ENCODE measurements at places on chromosomes 1 and 21.

DNA sequence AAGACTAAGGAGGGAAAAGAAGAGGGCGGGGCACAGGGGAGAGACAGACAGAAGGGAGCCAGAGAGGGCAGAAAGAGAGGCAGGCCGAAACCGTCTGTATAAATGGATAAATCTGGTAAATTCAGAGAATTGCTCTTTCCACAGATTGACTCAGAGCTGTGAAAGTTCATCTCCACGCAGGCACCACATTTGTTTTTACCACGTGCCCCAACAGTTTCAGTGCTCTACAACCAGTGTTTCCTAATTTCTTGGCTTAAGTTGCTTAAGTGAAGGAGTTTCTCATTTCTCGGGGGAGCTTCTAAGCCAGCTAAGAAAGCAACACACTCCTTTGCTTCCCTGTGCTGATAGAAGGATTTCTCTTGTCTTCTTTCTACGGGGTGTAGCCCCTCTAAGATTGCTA lies 87.1 kb downstream of the ENAH start:
- no peak for DNase-seq

DNA sequence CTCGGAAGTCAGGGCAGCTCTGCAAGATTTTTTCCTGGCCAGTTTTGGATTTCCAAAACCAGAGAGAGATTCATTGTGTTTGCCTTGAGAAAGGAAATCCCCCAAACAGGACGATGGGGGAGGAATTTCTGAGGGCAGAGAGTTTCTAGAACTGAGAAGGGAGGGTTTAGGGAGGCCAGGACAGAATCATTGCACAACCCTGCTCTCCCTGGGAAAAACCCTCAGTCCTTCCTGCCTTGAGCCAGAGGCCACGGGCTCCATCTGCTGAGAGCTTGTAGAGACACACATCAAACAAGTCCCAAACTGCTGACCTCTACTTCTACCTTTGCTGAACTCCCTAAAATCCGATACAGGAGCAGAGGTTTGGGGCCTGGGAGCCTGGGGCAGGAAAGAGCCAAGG lies 99.7 kb downstream of the NMNAT2 start:
- DNase-seq, result peak; percentile 79

DNA sequence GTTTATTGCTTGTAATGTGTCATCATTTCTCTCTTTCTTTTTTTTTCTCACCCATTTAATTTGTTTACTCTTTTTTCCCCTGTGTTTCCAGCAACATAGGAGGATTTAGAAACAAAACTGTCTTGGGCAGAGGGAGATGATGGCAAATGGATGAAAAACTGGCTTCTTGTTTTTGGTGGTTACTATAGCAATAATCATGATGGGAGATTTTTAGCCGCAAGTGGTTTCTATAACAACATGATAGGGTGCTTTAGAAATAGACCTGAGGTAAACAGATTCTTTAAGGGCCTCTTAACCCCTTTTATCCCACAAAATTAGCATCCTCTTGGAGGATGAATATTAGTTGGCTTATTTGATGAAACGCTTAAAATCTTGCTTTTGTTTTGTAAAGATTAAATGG lies 51.6 kb downstream of the CRB1 start:
- no peak for DNase-seq

- no peak for DNase-seq
These were observed 190.6 kb downstream of the FGGY start for GRCh38 chr1:59487335-59488031.

DNA sequence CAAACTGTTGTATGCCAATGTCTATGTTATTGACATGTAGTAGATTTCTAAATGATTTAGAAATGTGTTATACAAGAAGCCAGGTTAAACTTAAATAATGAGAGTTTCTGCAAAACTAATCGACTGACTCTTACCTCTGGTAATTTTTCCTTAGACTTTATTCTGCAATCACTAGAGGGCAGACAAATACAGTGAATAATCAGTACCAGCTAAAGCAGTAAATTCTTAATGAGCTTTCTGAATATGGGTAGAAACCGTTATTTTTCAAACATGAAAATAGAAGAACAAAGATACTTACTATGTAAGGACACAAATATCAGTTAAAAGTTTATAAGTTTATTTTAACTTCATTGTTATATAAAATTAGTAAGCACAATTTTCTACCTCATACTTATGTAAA lies 97.9 kb upstream of the RGS1 start:
- no peak for DNase-seq

GRCh38 chr1:14476170-14476955 lies 122.1 kb upstream of the KAZN start:
- no peak for DNase-seq

DNA sequence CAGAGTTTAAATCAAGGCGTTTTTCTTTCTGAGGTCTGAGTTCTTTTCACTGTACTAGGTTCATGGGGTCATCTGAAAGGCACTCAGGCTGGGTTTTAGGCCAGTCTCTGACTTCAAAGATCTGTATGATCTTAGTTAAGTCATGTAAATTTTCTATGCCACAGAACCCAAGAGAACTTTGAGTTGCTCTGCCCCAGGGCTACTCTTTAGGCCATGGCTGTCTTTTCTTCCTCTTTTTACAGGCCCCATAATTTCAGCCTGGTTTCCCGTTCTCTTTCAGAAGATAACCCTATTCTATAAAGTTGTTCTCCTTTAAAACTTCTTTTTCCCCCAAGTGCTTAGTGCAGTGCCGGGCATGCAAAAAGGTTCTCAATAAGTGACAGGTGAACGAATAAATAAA lies 26.1 kb downstream of the METTL13 start:
- no peak for DNase-seq
